ENCODE measurements at places on chromosomes 7 and 10.

- H3K4me1 ChIP-seq: no peaks in the 10 kb centered on the region
- H3K36me3 ChIP-seq: no peaks in the 10 kb centered on the region
- no peak for DNase-seq
- no peaks in the 10 kb centered on the region for H3K27me3 ChIP-seq
- H3K27ac ChIP-seq: no peak overlapping the region
These were observed 327.1 kb downstream of the GFRA1 start for GRCh38 chr10:115945701-115946445.

DNA sequence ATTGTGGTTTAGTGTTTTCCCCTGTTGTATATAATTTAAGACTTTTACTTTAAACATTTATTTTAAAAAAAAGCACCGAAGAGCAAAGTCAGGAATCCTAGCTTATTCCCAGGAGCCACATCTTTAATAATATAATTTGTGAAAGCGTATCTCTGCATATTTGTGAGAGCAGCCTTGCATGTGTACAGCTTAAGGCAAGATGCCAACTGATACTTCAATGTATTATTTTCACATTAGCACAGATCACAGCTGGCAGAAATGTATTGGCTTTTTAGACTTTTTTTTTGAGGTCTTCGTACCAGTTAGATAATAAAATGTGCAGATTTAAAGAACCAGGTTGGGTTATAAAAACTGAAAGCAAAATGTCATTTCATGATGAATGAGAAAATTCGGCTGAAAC lies 845.7 kb upstream of the POT1 start:
- DNase-seq: no peak
- H3K4me3 ChIP-seq: no peak overlapping the region
- H3K27me3 ChIP-seq: no peaks in the 10 kb centered on the region
- H3K36me3 ChIP-seq: no peaks in the 10 kb centered on the region

DNA sequence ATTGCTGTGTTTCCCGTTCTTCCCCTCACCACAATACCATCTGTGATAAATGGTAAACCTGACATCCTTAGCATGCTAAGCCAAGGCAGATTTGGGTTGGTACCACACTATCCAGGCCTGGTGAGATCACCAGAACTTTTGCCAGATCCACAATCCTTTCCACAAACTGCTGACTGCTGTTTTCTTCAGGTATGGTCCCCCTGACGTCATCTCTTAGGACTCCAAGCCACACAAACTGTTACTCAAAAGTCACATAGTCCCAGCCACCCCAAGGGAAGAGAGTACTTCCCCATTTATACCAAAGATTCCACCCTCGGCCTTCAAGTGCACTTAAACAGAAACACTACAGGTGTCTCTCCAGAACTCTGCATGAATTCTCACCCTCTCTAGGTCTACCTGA lies 34.8 kb downstream of the SLC25A13 start:
- H3K4me1 ChIP-seq: peaks cover 54% of the 10 kb centered on the region
- no peak overlapping the region for H3K4me3 ChIP-seq
- H3K36me3 ChIP-seq: peaks cover 29% of the 10 kb centered on the region

- no peaks in the 10 kb centered on the region for H3K36me3 ChIP-seq
- no peak overlapping the region for H3K27ac ChIP-seq
- H3K4me1 ChIP-seq: no peaks in the 10 kb centered on the region
- DNase-seq: no peak
These were observed 1040.9 kb downstream of the GRM8 start for GRCh38 chr7:126211875-126212274.

- no peaks in the 10 kb centered on the region for H3K36me3 ChIP-seq
- no peak overlapping the region for H3K4me3 ChIP-seq
- H3K4me1 ChIP-seq: peaks cover 10% of the 10 kb centered on the region
- DNase-seq: no peak
These were observed 239.7 kb upstream of the INHBA start for GRCh38 chr7:41942468-41943093.

DNA sequence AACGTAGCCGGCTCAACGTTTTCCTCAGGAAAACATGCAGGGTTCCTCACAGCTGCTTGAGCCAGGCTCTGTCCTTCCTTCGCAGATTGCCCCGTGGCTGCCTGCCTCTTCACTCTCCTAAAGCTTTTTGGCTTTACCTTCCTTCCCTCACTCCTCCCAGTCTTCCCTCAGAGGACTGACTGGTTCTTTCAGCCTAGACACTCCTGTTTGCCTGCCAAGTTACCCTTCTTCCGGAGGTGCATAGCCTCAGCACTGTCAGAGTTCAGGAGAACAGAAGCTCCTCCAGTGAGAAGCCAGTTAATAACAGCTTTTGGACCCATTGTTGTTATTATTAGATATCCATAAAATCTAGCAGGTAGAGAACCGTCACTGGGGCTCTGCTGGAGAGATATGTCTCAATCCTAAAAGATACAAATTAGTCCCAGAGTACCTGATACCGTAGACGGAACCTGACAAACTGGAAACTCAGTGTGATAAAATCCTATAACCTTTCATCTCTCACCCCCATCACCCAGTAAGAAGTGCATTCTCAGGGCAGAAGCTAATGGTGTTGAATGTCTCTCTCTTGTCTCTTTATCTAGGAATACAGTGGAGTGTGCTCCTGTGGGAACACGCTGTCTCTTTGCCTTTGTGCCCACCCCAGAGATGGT lies 79.6 kb downstream of the SND1 start:
- H3K27me3 ChIP-seq: no peaks in the 10 kb centered on the region
- H3K4me3 ChIP-seq: no peak overlapping the region
- H3K4me1 ChIP-seq: peaks cover 1% of the 10 kb centered on the region
- peaks cover 45% of the 10 kb centered on the region for H3K36me3 ChIP-seq

All from activated CD4-positive, alpha-beta T cell treated with anti-CD3 and anti-CD28 coated beads, Interleukin-2, amount 10 ng/mL, durations not matched to agents 24 days and 14 days (primary cell).